Uterus (tissue), 4 donors: ENCODE measurements at places on chromosomes 3 and 15. TPM values are rescaled to one million over a fixed set of nuclear protein-coding genes. Genes with fewer than 3 reads are reported as not detected.

DNA sequence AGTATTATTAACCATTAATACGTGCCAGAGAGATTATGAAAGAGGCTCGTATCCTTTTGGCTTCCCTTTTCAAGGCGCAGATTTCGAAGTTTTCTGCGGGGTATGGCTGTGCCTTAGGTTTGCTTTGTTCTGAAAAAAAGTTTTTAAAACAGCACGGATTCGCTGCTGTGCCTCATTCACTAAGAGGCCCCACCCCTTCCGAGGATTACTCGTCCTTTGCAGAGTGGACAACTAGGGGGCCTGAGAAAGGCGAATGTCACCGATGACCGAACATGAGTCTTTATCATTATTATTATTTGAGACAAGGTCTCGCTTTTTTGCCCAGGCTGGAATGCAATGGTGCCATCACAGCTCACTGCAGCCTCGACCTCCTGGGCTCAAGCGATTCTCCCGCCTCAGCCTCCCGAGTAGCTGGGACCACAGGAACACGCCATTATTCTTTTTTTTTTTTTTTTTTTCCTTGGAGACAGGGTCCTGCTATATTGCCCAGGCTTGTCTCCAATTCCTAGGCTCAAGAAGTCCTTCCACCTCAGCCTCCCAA is 684 bp upstream of the RPS27L start:
- peak; percentile 60 for DNase-seq

DNA sequence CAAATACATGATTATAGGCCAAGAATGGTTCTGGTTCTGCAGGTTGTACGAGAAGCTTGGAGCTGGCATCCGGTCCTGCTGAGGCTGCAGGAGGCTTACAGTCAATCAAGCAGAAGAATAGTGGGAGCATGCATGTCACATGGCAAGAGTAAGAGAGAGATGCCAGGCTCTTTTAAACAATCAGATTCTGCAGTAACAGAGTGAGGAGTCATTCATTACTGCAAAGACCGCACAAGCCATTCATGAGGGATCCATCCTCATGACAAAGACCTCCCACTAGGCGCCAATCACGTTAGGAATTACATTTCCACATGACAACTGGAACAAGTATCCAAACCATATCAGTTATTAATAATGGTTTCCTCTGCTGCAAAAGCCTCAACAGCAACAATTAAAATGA is 536.8 kb downstream of the CADM2 start:
- DNase-seq = no peak

- no peak for DNase-seq
Measured at GRCh38 chr3:72682936-72683452, 165.3 kb downstream of the SHQ1 start.

- no peak for DNase-seq
Measured at GRCh38 chr3:98994128-98994762, 92.8 kb upstream of the DCBLD2 start.

GRCh38 chr3:15499536-15499935 is 22.0 kb downstream of the COLQ start:
- DNase-seq = no peak

DNA sequence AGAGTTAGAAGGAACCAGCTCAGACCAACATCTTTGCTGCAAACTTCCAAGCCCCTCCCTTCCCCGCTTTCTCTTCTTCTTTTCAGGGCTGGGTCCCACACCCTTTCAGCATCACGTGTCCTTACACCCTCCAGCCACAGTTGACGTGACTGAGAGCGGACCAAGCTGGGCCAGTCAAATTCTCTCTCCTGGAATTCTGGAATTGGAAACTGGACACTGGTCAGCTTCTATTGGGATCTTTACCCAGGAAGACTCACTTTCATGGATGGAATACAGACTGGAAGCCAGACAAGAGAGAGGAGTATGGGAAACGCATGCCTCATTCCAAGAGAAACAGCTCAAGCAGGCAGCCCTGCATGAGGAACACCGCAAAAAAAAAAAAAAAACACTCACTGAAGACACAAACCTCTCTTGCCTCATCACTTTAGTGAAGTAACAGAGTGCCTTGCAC is 12.4 kb upstream of the TPM1 start:
- no peak for DNase-seq

DNA sequence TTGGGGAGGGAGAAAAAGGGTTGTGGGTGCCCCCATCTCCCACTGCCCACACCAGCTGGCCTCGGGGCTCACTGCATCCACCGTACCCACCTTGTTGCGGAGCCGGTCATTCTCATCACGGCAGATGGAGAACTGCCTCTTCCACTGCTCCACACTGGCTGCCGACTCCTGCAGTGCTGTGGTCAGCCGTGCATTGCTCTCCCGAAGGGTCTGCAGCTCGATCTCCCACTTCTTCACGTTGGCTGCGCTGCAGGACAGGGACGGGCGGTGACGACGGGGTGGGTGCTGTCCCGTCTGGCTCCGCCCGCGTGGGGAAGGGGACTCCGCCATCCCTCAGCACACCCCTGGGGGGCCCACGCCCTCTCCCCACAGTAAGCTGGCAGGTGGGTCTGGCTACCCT is 45.1 kb downstream of the WHAMM start:
- DNase-seq = no peak

- no peak for DNase-seq
Measured at GRCh38 chr15:76398317-76399104, 61.9 kb downstream of the ISL2 start.

DNA sequence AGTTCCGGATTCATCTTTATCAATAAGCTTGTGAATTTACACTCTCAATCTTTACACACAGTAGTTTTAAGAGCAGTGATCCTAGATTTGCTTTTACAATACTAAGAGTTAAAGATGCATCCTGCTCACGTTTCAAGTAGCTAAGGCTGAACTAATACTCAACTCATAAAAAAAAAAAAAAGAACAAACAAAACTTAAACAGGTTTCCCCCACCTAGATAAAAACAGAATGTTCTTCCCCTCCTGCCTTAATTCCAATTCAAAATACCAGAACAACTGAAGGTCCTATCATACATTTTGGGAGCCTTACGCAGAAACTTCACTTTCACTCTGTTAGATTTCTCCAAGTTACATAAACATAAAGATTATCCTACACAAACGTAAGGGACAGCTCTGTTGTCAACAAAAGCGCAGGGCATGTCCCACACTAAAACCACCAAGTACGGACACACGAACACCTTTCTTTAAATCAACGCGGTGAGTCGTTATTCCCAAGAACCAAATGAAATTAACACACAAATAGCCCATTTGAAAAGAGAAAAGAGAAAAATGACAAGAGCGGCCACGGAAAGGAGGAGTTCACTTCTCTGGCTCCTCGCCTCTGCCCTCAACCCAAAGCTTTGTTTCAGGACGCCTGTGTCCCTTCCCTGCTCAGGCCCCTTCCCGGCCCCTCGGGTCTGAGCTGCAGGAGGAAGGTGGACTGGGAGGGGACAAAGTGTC is 941 bp downstream of the CBLB start:
- DNase-seq = no peak

- no peak for DNase-seq
Measured at GRCh38 chr15:101003706-101004105, 84.5 kb downstream of the LRRK1 start.

DNA sequence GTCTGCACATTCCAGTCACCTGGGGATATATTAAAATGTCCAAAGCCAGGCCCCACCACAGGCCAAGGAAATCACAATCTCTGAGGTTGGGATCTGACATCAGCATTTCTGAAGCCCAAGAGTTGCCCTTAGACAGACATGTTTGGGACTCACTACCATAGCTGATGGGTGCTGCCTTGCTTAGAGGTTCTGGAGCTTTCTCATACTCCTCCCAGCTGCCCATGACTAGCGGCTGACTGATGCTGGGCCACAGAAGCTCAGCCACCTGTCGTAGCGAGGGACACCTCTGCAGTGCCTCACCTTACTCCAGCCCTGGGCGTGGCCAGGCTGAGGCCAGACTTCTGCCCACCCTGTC is 58.8 kb upstream of the XCR1 start:
- no peak for DNase-seq

GRCh38 chr15:29825227-29825626 is 3.0 kb upstream of the TJP1 start:
- no peak for DNase-seq

DNA sequence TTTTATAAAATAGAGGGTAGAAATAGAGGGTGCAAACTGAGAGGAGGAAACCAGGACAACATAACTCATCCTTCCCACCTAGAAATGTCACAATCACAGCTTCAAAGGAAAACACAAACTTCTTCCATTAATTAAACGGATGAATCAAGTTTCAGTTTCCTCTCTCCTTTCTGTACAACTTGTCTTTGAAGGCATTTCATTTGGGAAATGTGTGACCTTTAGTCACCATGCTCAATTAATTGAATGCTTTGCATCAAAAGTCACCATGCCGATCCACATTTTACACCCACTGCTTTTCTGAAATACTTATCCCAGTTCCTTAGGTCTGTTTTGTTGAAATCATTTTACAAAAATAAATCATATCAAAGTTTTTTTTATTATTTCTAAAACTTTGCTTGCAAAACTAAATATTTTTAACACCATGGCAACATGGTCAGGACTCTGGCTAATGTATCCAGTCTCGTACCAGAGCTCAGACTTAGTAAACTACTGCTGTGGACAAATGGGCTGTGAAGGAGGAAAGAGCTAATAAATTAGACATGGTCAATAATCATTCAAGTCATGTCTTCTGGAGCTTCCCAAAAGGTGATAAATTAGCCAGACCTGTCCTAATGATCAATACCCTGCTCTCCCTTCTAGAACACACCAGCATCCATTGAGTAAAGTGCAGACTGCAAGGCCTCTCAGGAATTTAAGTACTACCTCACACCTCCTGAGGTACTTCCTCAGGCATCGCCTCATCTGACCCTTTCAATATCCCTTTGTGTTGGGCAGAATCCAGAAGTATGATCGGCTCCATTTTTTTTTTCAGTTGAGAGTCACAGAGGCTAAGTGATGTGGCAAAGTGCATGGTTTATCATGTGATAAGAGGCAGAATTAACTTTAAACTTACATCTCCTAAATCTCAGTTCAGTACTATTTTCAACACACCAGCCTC is 161.3 kb downstream of the GREM1 start:
- no peak for DNase-seq

GRCh38 chr3:126127452-126127851 is 43.5 kb upstream of the SLC41A3 start:
- peak; percentile 7 for DNase-seq

GRCh38 chr3:152100491-152101132 is 168.1 kb upstream of the MBNL1 start:
- DNase-seq = no peak

- no peak for DNase-seq
Measured at GRCh38 chr3:52892625-52893311, 4.6 kb downstream of the STIMATE start.

GRCh38 chr3:44093531-44093930 is 148.2 kb upstream of the TOPAZ1 start:
- DNase-seq = no peak

GRCh38 chr15:40986820-40987219 is 33.5 kb downstream of the CHAC1 start:
- DNase-seq = no peak

DNA sequence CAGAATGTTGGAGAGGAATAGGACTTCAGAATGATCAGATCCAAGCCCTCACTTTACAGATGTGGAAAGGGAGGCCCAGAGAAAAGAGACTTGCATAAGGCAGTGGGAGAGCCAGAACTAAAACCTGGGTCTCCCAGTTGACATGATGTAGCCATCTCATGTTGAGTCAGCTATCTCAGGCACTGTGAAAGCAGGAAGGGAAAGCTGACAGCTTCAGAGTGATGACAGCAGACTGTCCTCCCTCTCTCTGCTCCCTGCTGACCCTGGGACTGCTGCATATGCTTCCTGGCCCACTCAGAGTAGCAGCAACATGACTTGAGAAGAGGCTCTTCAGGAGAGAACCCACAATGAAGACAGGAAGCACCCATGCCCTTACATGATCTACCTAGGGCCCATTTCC is 14.7 kb downstream of the FHIT start:
- DNase-seq = no peak

- DNase-seq = no peak
Measured at GRCh38 chr3:137792626-137793271, 28.6 kb downstream of the SOX14 start.

- no peak for DNase-seq
Measured at GRCh38 chr3:127374086-127375010, 86.5 kb upstream of the PRR20G start.

DNA sequence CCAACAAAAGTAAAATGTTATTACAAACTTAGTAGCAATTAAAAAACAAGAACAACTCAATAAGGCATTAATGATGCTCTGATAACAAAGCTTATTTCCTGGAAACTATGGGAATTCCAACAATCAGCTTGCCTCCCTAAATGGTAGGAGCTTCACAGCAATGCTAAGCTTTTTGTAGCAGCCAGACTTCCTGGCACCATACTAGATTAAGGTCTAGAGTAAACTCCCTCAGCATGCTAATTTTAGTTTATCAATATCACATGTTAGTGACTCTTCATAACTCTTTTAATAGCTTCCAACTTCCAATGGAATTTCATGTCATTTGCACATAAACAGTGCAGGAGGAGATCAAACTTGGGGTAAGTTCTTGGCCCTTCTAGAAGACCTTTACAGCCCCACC is 782.0 kb downstream of the MCTP2 start:
- no peak for DNase-seq

GRCh38 chr3:114538211-114538610 is 244.4 kb downstream of the TIGIT start:
- DNase-seq = no peak

DNA sequence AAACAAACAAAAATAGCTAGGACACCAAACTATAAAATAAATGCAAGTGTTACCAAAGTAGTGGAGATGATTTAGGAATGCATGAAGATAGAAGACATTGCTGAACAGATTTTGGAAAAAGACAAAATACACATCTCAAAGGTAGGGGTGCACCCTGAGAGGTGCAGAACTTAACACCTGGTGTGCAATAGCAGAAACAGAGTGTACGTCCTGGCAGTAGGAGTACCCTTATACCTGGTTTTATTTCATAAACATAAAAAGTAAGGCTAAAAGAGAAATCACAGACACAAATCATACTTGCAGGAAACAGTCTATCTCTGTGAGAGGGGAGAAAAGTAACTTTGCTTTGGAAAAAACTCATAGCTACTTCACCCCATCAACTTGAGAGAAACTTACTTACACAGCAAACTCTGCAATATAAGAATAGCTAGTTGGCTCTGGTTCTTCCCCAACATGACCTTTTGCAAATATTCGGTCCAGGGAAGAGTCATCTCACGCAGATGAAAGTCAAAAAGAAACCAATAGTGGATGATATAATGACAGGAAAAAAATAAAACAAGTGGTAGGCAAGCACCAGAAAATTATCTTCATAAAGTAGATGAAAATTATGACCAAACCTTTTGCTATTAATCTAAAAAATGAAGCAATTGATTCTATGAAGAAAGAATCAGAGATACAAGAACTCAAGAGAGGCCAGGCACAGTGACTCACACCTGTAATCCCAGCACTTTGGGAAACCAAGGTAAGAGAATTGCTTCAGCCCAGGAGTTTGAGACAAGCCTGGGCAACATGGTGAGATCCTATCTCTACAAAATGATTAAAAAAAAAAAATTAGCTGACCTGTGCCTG is 108.9 kb upstream of the BNIP2 start:
- DNase-seq = no peak

- no peak for DNase-seq
Measured at GRCh38 chr15:75702436-75702835, 10.2 kb downstream of the CSPG4 start.

Gene TNFAIP8L3
- total RNA-seq = 20.0 TPM

Gene KIF7
- 17.3 TPM for total RNA-seq

Gene EOGT
- 52.3 TPM for total RNA-seq

Gene ABI3BP
- total RNA-seq = 38.8 TPM
